ENCODE measurements at places on chromosomes 5 and 9.

- no peak for DNase-seq
Measured at GRCh38 chr9:128732576-128732975, 8.6 kb upstream of the ZDHHC12 start.

DNA sequence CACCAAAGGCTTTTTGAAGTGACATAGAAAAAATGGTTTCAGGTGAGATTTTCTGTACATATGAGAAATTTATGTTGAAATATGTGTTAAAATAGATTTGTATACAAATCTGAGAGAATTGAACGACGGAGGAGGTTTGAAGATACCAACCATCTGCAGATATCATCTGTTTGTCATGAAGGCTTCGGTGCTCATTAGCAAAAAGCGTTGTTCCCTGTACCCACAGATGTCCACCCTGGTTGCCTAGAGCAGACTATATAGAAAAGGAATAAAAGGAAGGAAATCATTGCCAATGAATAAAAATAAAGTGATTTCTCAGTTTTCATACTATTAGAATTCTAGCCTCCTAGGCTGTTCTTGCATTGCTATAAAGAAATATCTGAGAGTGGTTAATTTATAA is 2262.8 kb upstream of the ACO1 start:
- DNase-seq = no peak

GRCh38 chr9:109497226-109498153 is 617 bp downstream of the PTPN3 start:
- DNase-seq = no peak

- no peak for DNase-seq
Measured at GRCh38 chr5:150469718-150470469, 20.4 kb upstream of the RPS14 start.

DNA sequence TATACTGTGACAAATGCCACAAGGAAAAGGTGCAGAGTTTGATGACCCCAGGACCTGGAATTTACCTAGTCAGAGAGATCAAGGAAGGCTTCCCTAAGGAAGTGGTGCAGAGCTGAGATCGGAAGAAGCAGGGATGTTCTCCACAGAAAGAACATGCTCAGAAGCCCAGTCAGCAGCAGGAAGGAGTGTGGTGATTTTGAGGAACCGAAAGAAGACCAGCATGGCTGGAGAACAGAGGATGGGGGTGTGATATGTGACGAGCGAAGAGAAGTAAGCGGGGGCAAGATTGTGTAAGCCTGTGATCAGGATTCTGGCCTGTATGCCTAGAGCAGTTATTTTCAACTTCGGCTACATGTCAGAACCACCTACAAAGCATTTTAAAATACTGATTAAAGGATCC is 18.7 kb upstream of the PIK3R1 start:
- DNase-seq = no peak

DNA sequence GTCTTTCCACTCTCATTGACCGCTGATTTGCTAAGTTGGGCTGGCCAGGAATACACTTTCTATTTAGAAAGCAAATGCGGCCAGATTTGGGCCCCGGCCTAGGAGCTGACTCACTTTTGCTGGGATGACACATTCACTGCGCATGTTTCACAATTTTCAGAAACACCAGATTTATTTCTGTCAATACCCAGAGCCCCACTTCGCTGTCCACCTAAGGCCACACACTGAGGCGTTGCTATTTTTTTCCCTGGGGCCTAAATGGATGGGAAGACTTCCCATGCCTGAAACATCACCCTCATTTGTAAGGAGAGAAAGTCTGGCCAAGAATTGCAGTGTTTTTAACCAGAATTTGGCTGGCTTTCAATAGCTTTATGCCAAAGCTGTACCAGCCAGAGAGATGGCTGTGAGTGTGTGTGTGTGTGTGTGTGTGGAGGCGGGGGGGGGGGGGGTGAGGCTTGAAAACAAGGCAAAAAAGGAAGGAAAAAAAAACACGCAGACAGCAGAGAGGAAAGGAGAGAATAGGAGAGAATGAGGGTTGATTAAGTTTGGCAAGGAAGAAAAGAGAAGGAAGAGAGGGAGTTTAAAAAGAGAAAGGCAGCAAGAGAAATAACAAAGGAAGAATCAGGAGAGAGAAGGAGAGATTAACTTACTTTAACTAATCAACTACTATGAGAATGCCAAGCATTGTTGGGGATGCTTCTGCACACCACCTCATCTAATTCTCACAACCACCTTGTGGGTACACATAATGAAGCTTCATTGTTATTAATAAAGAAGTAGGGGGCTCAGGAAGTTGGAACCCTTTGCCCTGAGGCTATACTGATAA is 261.4 kb upstream of the KLF4 start:
- DNase-seq = no peak

GRCh38 chr5:20559845-20560244 is 571.8 kb upstream of the CDH18 start:
- no peak for DNase-seq

GRCh38 chr5:178130576-178131445 is at the start of gene RMND5B:
RMND5B (plus strand) TSS chr5:178131014; CDS start chr5:178138120, 7,106 bp downstream.
- DNase-seq = peak; percentile 60

GRCh38 chr9:91297306-91297705 is 64.4 kb downstream of the AUH start:
- DNase-seq = no peak

DNA sequence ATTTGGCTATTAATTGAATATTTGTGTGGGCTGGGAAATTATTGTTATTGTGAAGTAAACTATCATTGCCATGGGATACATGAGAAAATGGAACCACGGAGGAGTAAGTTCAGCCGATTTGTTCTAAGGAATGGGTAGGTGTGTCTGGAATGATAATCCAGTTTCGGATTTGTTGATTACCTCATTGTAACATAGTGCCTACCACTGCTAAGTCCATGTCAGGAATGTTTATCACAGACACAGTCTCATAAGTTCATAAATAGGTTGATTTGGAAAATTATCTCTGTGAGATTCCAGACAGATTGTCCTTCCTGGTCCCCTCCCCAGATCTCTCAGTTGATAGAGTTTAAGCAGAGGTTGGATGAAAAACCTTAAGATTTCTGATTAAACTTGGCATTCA is 78.1 kb upstream of the MAST4 start:
- DNase-seq = no peak

GRCh38 chr9:5947912-5948311 is 57.2 kb downstream of the MLANA start:
- no peak for DNase-seq

DNA sequence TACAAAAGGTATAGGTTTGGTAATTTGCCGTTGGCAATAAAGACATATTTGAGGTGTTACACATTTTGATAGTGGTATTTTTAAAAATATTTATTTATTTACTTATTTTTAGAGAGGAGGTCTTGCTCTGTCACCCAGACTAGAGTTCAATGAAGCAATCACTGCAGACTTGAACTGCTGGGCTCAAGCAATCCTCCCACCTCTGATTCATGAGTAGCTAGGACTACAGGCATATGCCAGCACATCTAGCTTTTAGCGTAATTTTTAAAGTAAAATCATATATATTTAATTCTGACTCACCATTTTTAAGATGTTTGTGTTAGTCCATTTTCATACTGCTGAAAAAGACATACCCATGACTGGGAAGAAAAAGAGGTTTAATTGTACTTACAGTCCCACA is 1974.3 kb downstream of the EFNA5 start:
- no peak for DNase-seq

- DNase-seq = no peak
Measured at GRCh38 chr5:28430565-28431178, 1392.3 kb upstream of the CDH9 start.

DNA sequence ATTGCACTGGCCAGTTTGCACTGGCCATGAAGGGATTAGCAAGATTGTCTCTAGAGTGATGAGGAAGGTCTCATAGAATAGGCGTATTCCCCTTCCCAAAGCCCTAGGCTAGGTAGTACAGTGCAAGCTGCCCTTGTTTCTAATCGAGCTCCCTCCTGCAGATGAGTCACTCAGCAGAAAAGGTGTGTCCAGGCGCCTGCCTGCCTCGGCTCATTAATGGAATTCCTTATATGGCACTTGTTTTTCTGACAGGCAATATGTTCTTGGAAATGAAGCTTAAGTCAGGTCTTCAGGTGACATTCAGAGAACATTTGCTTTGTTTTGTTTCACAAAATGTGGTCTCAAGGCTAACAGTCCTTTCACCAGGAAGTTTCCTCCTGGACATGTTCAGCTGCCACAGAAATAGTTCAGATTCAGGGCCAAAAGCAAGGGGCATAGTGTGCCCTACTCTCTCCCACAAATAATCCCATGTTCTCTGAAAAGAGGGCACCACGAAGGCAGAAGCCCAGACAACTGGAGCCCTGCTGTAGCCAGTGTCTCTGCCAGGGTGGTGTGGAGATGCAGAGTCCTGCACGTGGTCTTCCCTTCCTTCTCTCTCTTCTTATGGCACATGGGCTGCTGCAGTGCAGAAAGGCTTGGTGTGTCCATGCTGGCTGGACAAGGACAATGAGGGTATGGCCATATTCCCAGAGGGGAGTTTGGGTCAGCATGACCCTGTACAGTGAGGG is 281.1 kb upstream of the MAP3K1 start:
- no peak for DNase-seq

GRCh38 chr5:55829956-55830355 is 21.2 kb upstream of the IL31RA start:
- no peak for DNase-seq

- no peak for DNase-seq
Measured at GRCh38 chr9:114396558-114397218, 8.9 kb upstream of the AKNA start.

DNA sequence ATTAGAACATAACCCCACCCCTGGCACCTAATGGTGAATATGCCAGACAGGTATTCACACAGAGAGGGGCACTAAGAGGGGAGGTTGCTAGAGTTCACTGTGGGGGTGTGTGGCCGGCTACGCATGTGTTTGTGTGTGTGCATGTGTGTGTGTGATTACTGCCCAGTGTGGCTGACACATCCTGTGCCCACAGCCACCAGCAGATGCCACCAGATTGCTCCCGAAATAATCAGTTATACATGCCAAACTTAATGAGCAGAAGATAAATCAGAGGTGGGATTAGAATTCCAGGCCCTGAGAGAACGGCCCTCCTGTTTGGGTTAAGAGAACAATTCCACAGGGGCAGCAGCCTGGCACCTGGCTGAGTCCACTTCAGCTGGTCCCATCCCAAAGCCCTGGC is 91.8 kb upstream of the TBCA start:
- no peak for DNase-seq

DNA sequence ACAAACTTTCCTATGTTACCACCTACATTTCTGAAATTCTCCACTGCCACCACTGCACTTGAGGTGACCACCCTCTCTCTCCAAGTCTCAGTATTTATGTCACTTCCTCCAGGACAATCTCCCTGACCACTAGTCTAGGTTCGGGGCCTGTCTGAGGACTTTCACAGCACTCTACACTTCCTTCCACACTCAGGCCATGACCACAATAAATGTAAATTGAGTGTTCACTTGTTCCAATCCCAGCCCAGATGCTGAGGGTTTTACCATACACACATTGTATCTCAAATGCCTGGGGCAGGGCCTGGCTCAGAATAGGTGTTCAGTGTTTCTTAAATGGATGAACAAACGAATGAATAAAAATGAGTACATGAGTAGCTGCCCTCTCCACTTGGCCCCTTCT is 26.9 kb upstream of the CCNG1 start:
- DNase-seq = no peak

- DNase-seq = no peak
Measured at GRCh38 chr5:84374568-84374967, 10.1 kb downstream of the EDIL3 start.

GRCh38 chr5:122462486-122462885 is 150.4 kb downstream of the SNCAIP start:
- no peak for DNase-seq

DNA sequence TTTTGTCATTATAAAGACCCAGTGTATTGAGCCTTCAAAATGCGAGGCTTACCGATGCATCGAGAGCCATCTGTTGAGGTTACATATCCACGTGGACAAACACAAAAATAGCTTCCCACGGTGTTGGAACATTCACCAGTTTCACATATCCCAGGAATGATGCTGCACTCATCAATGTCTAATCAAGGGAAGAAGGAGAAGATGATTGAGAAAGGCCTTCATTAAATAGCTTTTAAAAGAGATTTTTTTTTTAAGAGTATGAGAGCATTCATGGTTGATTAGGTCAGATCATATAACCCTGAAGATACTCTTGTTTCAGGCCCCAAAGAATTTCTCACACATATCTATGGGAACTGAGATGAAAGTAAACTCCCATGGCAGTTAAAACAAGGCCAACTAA is 129.4 kb downstream of the FBN2 start:
- no peak for DNase-seq

- DNase-seq = no peak
Measured at GRCh38 chr5:133811168-133811567, 157.3 kb downstream of the C5orf15 start.

DNA sequence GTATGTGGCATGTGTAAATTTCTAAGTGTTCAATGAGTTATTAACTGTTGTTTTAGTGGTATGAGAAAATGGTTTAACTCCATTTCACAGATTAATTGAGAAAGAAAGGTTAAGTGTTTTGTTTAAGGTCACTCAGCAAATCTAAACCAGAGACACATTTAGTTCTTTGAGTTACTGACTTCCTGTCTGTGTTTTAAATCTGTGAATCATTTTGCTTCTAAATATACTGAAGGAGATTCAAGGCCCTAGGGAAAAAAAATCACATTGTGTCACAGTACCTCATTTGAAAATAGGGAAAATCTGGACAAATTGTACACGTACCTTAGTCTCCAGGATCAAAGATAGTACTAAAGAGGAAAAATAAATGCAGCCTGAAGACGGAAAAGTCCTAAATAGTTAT is 368.2 kb downstream of the TMEM161B start:
- DNase-seq = no peak

GRCh38 chr5:81513982-81514381 is 120.0 kb upstream of the ACOT12 start:
- DNase-seq = no peak

DNA sequence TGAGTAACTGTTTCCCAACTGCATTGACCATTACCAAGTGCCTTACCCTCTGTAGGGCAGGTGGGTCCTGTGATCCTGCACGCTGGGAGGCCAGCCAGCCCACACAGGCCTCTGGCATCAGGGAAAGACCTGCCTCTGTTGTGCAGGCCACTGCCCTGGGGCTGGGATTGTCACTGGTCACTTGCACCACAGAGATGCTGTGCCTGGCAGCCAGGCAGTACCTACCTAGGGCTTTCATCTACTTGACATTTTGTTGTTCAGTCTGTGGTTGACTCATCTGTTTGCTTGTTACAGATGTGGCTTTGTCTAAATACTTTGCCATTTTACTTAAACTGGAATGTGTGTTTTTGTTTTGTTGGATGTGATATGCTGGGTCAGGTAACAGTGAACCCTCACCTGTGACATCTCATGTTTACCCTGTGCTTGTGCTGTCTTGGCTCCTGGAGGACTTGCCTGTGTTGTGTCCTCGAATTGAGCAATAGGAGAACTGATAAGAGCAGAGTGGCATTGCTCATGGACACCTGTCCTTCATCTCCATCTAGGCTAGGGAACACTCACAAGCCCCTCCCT is 32.8 kb downstream of the SECISBP2 start:
- no peak for DNase-seq

GRCh38 chr9:73689051-73689870 is 537.6 kb downstream of the ANXA1 start:
- DNase-seq = no peak

All from activated CD8-positive, alpha-beta memory T cell treated with anti-CD3 and anti-CD28 coated beads for 4 hours (primary cell).